GM19239 (cell line): ENCODE measurements at places on chromosomes 11 and 22.

GRCh38 chr11:72238040-72238450 lies 5.9 kb downstream of the PHOX2A start:
- peak; percentile 94 for DNase-seq

GRCh38 chr11:126407101-126407521 lies 51.6 kb downstream of the ST3GAL4 start:
- no peak for DNase-seq

- no peak for DNase-seq
Measured at GRCh38 chr11:120141768-120142423, 4.0 kb upstream of the TRIM29 start.

GRCh38 chr11:11311169-11311568 lies 41.9 kb downstream of the CSNK2A3 start:
- no peak for DNase-seq
